ENCODE measurements at places on chromosomes 7 and 10.

GRCh38 chr10:107442035-107442505, 277.6 kb upstream of the SORCS1 start:
- no peak for DNase-seq

DNA sequence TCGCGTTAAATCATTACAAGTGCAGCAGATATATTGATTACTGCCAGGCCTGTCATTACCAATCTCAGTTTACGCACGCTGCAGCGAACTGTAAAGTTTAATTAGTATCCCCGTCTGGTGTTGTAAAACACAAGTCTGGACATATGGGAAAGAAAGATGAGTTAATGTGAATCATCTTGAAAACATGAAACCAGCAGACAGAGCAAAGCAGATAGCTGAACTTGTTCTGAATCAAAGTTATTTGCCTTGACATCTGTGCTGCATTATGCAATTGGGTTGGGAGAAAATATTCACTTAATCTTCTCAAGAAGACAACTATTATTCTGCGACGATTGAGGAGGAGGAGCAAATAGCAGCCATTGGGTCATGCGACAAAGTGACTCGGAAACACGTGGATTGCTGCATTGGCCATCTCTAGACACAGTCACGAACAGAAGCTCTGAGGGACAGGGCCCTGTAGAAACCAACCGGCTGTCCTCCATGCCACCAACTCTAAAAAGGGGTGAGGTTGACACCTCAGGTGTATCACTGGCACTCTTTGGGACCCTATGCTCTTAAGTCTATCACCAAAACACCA, 156.3 kb upstream of the C7orf33 start:
- DNase-seq = no peak

DNA sequence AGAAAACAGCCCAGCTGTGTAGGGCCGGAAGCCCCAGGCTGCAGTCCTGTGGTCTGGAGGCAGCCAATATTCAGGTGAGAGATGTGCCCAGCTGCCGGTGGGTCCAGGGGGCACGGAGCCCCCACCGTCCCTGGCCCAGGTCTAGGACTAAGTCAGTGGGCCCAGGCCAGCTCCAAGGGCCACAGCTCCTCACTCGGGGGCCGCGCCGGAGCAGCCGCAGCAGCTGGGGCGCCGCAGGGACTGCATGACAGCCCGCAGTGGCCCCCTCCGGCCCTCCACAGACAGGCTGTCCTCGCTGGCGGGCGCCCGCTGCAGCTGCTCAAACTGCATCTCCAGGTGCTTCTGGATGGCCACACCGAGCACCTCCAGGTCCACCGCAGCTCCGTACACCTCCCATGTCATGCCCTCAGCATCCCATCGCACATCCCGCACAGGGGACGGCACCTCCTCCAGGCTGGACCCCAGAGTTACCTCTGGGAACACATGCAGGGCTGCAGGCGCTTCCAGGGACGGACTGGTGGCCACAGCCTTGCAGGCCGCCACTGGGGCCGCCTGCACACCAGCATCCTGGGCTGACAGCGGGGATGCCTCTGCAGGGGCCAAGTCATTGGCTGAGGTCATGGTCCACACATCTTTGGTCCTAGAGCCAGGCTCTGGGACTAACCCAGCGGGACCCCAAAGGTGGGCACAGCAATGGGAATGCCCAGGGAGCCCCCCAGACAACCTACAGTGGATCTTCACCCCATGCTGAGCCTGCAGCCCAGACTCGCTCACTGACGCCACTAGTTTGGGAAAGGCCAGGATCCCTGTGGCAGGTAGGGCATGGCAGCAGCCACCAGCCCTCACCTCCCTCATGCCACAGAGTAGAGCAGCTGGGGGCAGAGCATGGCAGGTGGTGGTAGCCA, 7.0 kb downstream of the GPRIN2 start:
- no peak for DNase-seq

DNA sequence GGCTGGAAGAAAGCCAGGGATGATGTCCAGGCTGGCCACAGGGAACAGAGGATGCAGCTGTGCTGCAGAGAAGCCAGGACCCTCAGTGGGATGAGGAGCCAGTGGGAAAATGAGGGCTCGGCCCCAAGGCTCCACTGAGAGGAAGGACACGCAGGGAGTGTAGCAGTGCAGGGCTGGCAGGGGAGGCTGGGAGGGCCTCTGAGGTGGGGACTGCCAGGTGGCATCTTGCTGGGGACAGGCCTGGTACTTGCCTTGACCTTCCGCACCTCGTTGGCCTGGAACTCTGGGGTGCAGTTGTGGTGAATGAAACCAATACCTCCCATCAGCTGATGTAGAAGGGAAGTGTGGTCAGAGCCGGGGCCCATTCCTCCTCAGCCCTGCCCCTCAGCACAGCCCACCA, 9.2 kb downstream of the IMPDH1 start:
- DNase-seq = no peak

DNA sequence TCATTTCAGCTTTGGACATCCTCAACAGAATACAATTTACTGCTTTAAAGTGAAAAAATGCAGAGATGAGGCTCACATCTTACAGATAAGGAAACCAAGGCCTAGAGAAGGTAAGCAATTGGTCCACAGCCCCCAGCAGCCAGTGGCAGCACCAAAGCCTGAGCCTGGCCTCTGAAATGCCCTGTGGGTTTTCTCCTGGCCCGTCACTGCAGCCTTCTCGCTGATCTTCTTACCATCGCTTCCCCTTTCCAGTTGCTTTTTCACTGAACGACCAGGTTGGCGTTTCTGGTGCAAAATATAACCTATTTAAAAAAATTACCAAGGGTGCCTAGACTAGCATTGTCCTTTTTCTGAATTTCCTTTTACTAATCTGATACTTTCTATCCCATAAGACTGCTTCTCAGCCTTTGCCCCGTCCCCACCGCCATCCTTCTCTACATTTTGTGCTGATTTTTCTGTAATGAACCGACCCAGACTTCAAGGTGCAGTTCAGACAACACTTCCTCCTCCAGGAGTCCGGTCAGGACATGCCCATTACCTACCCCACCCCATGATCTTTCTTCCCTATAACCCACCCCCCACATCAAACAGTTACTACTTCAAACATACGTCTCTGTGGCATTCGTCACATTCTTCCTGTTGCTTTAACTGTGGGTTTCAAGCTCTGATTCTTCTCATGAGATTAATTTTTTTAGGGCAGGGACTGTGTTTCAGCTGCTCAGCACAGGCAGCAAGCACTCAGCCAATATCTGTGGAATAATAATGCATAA, 289.4 kb downstream of the DNAJB6 start:
- no peak for DNase-seq

DNA sequence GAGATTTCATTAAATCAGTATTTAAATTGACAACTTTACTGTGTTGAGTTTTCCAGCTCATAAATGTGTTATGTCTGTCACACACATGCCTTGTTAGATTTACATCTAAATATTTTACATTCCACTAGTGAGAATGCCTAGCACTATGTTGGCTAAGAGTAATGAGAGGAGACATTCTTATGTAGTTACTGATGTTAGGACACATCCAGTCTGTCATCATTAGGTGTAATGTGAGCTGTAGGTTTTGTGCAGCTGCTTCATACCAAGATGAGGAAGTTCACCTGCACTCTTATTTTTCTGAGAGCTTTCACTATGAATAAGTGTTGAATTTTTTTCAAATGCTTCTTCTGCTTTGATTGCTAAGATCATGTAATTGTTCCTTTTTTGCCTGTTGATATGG, 218.0 kb upstream of the IGFBP3 start:
- no peak for DNase-seq

- DNase-seq = no peak
Observed at GRCh38 chr10:108327706-108328105, 1163.2 kb upstream of the SORCS1 start.

DNA sequence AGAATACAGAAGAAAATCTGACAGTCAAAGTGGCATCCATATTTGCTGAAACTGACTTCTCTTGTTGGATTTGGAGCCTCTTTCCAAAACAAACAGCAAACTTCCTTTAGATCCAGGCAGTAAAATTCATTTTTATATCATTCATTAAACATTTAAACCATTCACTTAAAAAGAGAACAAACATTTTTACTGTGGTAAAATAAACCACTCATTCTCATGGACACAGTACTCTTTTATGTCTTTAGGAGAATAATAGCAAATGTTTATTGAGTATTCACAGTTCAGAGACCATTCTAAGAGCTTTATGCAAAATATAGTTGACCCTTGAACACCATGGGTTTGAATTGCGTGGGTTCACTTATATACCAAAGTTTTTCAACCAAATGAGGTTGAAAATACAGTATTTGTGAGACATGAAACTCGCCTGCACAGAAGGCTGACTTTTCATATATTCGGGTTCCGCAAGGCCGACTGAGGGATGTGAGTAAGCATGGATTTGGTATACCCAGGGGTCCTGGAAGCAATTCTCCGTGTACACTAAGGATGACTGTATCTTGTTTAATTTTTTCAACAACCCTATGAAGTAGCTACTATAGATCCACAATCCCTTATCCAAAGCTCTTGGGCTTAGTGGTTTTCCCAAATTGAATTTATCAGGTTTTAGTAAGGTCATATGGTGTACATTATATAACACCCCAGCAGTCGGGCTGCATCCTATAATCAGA, 49.1 kb downstream of the ATXN7L1 start:
- DNase-seq = no peak

GRCh38 chr7:41205600-41205999, 497.3 kb downstream of the INHBA start:
- DNase-seq = no peak

- no peak for DNase-seq
Observed at GRCh38 chr7:25391961-25392587, 163.8 kb upstream of the NPVF start.

GRCh38 chr10:3292636-3293035, 120.1 kb upstream of the PITRM1 start:
- DNase-seq = no peak

DNA sequence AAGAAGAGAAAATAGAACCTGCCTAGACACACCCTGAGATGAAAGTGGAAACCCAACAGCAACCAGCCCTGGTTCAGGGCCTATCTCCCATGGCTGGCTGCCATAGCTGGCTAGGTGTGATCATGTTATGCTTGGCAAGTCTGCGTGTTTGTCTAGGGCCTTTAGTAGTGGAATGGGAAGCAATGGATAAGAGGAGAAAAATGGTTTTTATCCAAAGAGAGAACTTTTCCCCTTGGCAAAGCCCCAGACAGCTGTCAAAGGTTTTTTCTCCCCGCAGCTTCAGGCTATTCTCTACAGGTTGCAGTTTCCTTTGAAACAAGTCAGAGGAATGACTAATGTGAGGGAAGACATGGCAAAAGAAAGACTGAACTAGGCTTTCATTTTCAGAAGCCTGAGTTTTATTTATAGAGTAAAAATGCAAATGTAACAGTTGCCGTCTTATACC, 161.5 kb downstream of the SEMA3D start:
- no peak for DNase-seq

- no peak for DNase-seq
Observed at GRCh38 chr10:14583252-14583651, 191.4 kb downstream of the FAM107B start.

DNA sequence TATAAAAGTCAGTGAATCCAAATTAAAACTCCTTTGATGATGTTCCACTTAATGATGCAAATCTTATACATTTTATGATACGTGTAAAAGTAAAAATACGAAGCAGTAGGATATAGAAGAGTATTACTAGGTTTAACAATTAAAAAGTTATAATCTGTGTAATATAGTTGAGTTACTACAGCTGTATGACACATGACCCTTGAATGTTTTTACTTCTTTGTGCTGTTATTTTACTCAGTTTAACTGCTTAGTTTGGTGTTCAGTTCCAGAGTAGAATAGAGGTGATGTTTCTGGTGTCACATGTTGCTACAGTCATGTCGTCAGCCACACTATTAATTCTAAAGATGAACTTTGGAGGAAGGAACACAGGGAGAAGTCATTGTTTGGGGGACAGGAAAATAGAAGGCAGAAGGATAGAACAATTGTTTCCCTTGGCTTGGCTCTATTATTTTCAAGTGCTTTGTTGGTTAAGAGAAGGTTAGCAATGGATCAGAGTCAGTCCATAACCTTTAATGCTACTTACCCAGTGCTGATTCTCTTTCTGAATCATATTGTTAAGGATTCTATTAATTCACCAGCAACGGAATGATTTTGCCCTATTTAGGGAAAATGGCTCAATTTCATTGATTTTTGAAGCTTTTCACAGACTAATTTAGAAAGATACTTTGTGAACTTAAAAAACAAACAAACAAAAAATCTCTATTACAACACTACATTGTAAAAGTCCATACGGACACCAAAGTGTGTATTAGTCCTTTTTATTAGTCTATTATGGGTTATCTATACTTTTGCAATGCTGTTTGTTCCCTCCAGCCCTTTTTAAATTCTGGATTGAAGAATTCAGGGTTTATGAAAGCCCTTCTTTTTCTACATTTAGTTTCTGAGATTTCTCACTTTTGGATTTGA, 73.4 kb downstream of the CPED1 start:
- DNase-seq = no peak

DNA sequence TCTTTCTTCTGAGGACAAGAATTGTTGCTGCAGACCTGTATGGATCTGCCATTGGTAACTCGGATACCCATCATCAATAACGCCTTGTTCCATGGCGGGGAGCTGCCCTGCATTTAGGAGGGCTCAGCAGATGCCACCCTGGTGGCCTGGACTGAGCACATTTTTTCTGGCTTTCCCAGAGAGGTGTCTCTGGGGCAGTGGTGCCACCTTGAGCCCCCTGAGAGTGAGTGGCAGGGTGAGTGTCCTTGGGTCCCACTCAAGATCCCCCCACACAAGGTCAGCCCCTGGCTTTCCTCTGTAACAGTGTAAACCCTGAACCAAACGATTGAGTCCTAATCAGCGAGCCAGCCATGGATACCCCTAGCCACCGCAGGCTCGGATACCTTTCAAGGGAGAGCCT, 258.6 kb downstream of the GLRX3 start:
- DNase-seq = no peak

GRCh38 chr7:155880721-155881120, 68.5 kb upstream of the SHH start:
- no peak for DNase-seq

- no peak for DNase-seq
Observed at GRCh38 chr10:99234791-99235657, 628 bp downstream of the HPSE2 start.

- DNase-seq = no peak
Observed at GRCh38 chr10:12353399-12354242, 4.3 kb downstream of the CAMK1D start.

DNA sequence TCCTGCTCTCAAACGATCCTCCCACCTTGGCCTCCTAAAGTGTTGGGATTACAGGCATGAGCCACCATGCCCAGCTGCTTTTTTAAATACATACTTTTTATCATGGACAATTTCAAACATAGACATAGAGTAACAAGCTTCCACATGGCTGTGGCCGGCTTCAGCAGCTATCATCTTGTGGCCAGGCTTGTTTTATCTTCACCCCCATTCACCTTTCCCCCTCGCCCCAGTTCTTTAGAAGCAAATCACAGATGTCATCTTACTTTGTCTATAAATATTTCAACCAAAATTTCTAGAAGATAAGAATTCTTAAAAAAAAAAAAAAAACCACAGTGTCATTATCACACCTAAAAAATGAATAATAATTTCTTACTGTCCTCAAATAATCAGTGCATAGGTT, 5.9 kb downstream of the FOXK1 start:
- no peak for DNase-seq

DNA sequence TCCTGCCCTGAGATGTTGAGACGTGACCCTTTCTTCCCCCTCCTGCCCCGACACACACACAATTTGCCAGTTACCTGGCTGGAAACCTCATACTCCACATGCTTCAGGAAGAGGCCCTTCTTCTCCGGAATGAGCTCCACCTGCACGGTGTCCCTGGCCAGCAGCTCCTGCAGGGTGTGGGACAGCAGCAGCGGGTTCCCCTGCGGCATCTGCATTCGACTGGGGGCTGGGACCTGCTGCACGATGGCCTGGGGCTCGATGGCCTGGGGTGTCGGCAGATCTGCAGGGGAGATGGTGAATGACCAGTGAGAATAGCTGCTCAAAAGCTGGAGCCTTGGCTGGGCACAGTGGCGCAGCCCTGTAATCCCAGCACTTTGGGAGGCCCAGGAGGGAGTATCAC, 36.0 kb downstream of the NUDT1 start:
- no peak for DNase-seq
